ENCODE measurements at places on chromosomes 2 and 18. TPM values are rescaled to one million over a fixed set of nuclear protein-coding genes. Genes with fewer than 3 reads are reported as not detected.

DNA sequence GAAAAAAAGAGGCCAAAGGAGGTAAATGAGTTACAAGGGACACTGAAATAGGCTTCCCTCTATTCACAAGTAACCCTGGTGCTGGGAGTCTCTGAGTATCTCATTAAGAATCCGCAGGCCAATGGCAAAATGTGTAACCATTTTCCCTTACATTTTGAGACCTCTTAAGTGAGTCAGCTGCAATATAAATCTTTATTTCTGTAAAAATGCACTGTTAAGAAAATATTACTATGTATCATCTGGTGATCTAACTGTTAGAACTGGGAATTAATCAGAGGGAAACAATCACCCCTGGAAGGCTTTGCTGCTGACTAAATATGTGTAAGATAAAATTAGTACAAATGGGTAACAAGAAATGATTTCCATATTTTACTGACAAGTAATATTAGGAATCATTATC, 483.1 kb upstream of the CHST9 start:
- DNase-seq: no peak

- peak; percentile 89 for DNase-seq
These were observed 35.1 kb upstream of the MAPRE2 start for GRCh38 chr18:35005963-35006577.

The C1GALT1C1L gene
- total RNA-seq: not detected

The C2orf72 gene
- total RNA-seq: 1.3 TPM

- DNase-seq: no peak
These were observed 34.2 kb upstream of the REV1 start for GRCh38 chr2:99524056-99524455.

The KCNG2 gene
- not detected for total RNA-seq

- no peak for DNase-seq
These were observed 155.5 kb downstream of the IKZF2 start for GRCh38 chr2:212995920-212996319.

The BCL11A gene
- total RNA-seq: 49.2 TPM

DNA sequence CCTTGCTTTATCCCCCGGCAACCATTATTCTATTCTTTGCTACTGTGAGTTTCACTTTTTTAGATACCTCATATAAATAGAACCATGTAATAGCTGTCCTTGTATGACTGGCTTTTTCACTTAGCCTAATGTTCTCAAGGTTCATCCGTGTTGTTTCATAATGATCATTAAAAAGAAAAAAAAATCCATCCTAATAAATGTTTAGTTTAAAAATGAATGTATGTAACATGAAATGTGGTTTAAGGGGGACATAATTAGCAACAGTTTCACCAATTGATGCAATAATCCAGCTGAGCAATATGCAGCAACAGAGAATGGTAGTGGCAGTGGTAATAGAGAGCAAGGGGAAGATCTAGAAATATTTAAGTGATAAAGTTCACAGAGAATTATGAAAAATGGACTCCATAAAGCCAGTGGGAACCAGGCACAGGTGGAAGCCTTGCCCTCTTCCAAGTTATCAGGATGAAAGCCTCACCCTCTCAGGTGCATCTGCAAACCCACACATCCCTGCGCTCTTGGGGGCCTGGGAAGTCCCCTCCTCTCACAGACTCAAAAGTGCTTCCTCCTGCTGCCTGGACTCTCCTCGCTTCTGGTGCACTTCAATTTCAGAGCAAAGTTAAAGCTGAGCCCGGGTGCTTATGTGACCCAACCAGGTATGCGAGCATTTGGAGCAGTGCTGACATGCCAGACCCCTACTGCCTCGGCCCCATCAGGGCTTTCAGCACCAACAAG, 1403.3 kb upstream of the SLC39A10 start:
- DNase-seq: no peak

DNA sequence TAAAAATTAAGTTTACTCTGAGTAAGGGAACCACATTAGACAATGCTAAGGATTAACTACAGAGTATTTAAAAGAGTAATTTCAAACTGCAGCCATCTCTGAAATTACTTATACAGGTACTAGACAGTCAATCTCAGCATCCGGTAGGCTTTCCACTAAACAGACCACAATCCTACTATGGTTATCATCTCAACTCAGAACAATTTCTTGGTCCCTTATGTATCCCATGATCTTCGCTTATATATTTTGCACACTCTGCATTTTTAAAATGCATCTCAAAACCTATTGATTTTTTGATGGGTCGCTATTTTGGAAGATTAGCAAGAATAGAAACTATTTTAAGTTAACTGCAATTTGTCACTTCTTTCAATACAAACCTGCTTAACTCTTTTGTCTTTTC, 1.4 kb downstream of the PPP4R1 start:
- no peak for DNase-seq

- no peak for DNase-seq
These were observed 42.4 kb downstream of the ARL4C start for GRCh38 chr2:234454433-234454832.

DNA sequence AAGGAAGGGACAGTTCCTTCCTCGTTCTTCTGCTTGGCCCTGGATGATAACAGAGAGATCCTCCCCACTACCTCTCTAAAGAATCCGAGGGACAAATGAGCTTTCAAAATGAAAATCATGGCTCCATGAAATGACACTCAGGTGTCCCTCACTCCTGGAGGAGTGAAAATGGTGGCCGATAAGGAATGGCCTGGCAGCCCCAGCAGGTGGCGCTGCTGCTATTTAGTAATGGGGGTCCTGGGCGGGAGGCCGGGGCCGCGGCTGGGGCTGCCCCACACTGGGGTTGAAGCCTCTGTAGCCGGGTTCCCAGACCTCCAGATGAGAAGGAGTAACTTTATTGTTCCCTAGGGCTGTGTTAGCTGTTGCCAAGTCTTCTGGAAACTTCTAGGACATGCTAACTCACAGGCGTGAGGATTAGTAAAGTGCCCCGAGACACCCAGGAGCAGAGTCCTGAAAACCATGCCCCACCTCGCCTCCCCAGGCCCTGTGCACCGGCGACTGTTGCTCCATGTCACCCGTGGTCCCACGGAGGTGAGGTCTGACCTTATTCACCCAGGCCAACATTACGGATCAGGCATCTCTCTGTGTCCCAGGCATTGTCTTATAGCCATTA, 138.0 kb downstream of the CTIF start:
- peak; percentile 91 for DNase-seq

The SLC4A3 gene
- total RNA-seq: 5.6 TPM

GRCh38 chr2:227462462-227462951, 9.4 kb upstream of the AGFG1 start:
- no peak for DNase-seq

The CABLES1 gene
- 8.8 TPM for total RNA-seq

The SDC1 gene
- 43.0 TPM for total RNA-seq

- no peak for DNase-seq
These were observed 43.7 kb upstream of the TANK start for GRCh38 chr2:161116509-161116908.

The EDAR gene
- not detected for total RNA-seq

The TBR1 gene
- not detected for total RNA-seq

- no peak for DNase-seq
These were observed 45.0 kb downstream of the PMS1 start for GRCh38 chr2:189829102-189829833.

The TEX44 gene
- not detected for total RNA-seq

DNA sequence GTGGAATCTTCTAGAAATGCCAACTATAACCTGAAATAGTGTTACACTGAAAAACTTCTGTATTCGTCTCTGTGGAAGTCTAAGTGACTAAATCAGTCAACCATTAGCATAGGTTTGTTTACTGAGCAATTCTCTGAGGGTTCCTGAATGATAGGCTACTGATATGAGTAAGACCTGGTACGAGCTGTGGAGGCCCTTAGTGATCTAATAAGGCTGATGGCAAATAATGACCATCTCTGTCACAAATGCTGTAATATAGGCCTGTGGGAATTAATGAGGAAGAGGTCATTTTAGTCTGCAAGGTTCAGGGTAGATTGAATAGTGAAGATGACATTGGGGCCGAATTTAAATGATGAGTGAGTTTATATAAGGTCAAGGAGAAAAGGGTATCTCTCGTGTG, 82.5 kb downstream of the MGAT5 start:
- DNase-seq: no peak

- no peak for DNase-seq
These were observed 69.3 kb upstream of the RGPD5 start for GRCh38 chr2:109724533-109725460.

- DNase-seq: peak; percentile 74
These were observed at the start of gene ZNF385B for GRCh38 chr2:179861416-179862067. Gene ZNF385B (minus strand): TSS chr2:179861612.

DNA sequence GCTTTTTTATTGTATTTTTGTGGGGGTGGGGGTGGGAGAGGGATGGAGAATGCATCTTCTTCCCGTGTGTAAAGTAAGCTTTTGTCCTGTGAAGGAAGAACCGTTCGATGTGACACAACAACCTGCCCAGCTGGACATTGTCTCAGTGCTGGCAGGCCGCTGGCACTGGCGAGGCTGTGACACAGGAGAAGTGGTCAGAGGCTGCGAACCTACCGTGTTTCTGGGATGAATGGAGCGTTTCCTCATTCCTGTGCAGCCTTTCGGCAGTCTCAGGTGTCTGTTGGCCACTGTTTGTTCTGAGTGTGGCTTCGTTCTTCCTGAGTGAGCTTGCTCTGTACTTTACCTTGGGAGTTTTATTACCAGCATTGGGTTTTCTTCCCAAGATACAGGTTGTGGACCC, 8.0 kb downstream of the RAMP1 start:
- DNase-seq: no peak

- DNase-seq: no peak
These were observed 166.2 kb downstream of the TGIF1 start for GRCh38 chr18:3616142-3616541.

- no peak for DNase-seq
These were observed 49.4 kb upstream of the STON1 start for GRCh38 chr2:48480526-48480925.

The ALKAL2 gene
- 4.5 TPM for total RNA-seq

- peak; percentile 62 for DNase-seq
These were observed 254.0 kb downstream of the KCNJ3 start for GRCh38 chr2:154952346-154952980.

The DIS3L2 gene
- total RNA-seq: 25.3 TPM

The FASTKD2 gene
- total RNA-seq: 48.7 TPM

- DNase-seq: no peak
These were observed 247.9 kb downstream of the CMPK2 start for GRCh38 chr2:6617794-6618193.

Data from GM23338 (cell line).